ENCODE measurements at places on chromosomes 16 and 17. TPM values are rescaled to one million over a fixed set of nuclear protein-coding genes. Genes with fewer than 3 reads are reported as not detected.

DNA sequence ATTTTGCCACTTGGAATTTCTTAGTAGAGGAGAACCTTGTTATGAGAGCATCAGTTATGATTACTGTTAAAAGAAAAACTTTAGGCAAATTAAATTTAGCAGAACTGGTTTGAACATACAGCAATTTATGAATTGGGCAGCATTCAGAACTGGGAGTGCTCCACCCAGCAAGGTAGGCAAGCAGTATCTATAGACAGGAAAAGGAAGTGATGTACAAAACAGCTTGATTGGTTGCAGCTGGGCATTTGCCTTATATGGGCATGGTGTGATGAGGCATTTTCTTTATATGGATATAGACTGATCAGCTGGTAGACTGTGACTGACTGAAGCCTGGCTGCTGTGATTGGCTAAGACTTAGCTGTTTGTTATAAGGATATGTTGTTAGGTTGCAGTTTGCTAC lies 17.6 kb upstream of the CYLD start:
- no peaks in the 10 kb centered on the region for H3K4me1 ChIP-seq
- no peak for DNase-seq
- no peaks in the 10 kb centered on the region for H3K36me3 ChIP-seq
- H3K4me3 ChIP-seq, result no peak overlapping the region
- no peaks in the 10 kb centered on the region for H3K27me3 ChIP-seq

GRCh38 chr16:67169642-67170167 lies 633 bp upstream of the NOL3 start:
- no peaks in the 10 kb centered on the region for H3K27me3 ChIP-seq
- no peaks in the 10 kb centered on the region for H3K36me3 ChIP-seq
- peak overlapping the region; percentile 95 for H3K27ac ChIP-seq
- H3K4me1 ChIP-seq, result peaks cover 5% of the 10 kb centered on the region
- no peak for DNase-seq

- no peaks in the 10 kb centered on the region for H3K27me3 ChIP-seq
- H3K4me3 ChIP-seq, result no peak overlapping the region
These were observed 53.0 kb downstream of the RPA1 start for GRCh38 chr17:1882836-1883235.

The SULT1A2 gene
- total RNA-seq, result 1.6 TPM

DNA sequence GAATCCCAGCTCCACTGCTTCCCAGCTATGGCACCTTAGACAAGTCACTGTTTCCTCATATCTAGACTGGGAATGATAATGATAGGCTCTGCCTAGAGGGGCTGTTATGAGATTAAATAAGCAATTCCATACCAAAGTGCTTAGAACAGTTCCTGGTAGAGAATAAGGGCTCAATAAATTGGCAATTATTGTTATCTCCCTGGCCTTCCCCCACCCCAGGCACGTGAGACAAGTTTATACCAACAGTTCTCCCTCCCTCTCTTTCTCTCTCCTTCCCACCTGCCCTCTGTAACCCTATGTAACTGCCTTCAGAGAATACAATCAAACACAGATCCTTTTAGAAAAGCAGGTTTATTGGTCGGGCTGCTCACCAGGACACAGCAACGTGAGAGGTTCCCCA lies 13.9 kb upstream of the STAT3 start:
- no peak for DNase-seq
- H3K27ac ChIP-seq, result peak overlapping the region; percentile 69
- no peaks in the 10 kb centered on the region for H3K36me3 ChIP-seq
- H3K4me1 ChIP-seq, result peaks cover 5% of the 10 kb centered on the region
- no peak overlapping the region for H3K4me3 ChIP-seq

The RPGRIP1L gene
- 7.5 TPM for total RNA-seq

- no peaks in the 10 kb centered on the region for H3K4me1 ChIP-seq
- no peak overlapping the region for H3K4me3 ChIP-seq
- no peaks in the 10 kb centered on the region for H3K36me3 ChIP-seq
- no peak overlapping the region for H3K27ac ChIP-seq
These were observed 6.8 kb upstream of the NXN start for GRCh38 chr17:986322-986929.

GRCh38 chr17:59764292-59764741 lies 56.9 kb downstream of the VMP1 start:
- no peaks in the 10 kb centered on the region for H3K4me1 ChIP-seq
- no peaks in the 10 kb centered on the region for H3K27me3 ChIP-seq
- no peak overlapping the region for H3K4me3 ChIP-seq
- no peak for DNase-seq

DNA sequence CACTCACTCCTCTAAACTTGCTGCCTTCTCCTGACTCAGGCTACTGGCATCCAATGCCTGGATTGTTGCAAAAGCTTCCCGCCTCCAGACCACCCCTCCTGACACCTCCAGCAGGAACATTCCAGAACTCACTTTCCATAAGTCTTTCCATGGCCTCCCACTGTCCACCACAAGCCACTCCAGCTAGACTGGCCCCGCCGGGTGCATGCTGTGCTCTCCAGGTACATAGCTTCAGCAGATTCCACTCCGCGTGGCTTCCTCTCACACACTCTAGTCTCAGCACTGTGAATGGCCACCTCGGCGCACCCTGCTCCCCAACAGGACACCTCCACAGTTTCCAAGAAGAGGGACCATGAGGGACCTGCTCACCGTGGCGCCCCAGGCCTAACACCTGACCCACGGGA lies 25.9 kb upstream of the FAAP100 start:
- no peaks in the 10 kb centered on the region for H3K36me3 ChIP-seq
- no peaks in the 10 kb centered on the region for H3K4me1 ChIP-seq
- H3K4me3 ChIP-seq, result no peak overlapping the region
- H3K27ac ChIP-seq, result no peak overlapping the region
- no peaks in the 10 kb centered on the region for H3K27me3 ChIP-seq
- no peak for DNase-seq

The MT4 gene
- not detected for total RNA-seq

DNA sequence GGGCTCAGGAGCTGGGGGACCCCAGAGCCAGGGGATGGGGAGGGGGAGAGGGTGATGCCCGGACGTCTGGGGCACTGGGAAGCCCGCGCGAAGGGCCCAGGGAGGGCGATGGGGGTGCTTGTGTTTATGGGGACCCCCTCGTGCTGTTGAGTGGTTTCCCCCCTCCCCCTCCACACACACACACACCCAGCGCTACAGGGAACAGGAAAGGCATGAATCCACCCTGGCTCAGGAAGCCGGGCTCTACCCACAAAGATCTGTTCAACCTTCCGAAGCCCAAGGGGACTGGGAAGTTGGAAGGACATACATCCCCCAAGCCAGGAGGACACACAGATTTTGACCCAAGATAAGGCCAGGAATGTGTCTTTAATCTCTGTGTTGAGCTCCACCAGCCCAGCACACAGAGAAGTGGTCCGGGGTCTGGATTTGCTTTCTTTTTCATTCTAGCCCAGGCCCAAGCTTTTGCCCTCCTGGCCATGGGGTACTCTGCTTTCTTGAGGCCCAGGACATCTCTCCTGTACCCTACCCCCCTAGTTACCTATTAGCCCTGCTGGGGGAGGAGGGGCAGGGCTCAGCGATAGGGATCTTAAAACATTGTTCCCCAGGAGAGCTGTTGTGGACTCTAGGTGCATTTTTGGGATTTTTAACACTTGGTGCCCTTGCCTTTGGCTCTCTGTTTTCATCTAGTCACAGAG lies 1.2 kb downstream of the UBALD2 start:
- H3K36me3 ChIP-seq, result no peaks in the 10 kb centered on the region
- peaks cover 24% of the 10 kb centered on the region for H3K4me1 ChIP-seq
- no peaks in the 10 kb centered on the region for H3K27me3 ChIP-seq

DNA sequence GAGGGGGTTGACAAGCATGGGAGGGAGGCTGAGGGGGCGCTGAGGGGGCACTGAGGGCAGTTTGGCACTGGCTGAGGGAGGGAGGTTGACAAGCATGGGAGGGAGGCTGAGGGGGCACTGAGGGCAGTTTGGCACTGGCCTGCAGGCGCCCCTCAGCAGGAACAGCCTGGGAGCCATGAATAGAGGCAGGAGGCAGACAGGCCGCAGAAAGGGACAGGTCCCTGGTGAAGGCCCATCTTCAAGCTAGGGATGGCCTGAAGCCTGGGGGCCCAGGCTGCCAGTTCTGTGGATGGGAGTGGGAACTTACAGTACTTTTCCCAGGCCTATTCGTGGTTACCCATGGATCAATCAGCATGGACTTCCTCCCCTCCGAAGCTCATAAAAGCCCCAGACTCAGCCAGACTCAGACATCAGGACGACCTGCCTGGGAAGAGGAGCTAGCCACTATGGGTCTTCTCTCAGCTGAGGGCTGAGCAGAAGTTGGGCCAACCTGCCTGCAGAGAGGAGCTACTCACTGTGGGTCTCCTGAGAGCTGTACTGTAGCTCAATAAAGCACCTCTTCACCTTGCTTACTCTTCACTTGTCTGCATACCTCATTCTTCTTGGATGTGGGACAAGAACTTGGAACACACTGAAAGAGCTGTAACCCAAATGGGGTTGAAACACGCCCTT lies 72.8 kb upstream of the BRD7 start:
- H3K27me3 ChIP-seq, result no peaks in the 10 kb centered on the region
- H3K4me1 ChIP-seq, result no peaks in the 10 kb centered on the region
- H3K27ac ChIP-seq, result no peak overlapping the region

The TSNAXIP1 gene
- 1.1 TPM for total RNA-seq

The NPIPB9 gene
- 12.3 TPM for total RNA-seq

The SYT17 gene
- total RNA-seq, result 1.9 TPM

The NOD2 gene
- total RNA-seq, result 3.8 TPM

DNA sequence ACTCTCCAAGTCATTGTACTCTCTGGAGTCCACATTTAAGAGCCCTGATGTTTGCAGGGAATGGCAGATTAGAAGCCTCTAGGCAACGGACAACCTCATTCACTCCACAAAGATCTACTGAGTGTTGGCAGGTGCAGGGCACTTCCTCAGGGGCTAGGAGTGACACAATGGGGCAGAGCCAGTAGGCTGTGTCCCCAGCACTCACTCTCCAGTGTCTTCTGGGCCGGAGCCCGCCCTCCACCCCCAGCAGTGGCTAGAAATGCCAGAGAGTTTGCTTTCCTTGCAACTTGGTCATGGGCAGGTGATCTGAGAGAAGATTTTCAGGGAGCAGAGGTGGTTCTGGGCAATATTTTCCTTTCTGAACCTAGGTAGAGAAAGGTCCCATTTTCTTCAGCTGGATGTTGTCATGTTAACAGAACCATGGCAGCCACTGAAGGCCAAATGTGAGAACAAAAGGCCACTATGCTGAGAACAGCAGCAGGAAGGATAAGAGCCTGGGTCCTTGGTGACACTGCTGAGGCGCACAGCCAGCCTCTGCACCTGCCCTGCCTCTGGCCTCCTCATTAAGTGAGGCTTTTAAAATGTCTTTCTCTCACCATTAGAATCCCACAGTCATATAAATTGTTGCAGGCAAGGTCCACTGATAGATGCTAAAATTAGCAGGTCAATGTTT lies 96.2 kb downstream of the USP31 start:
- H3K4me3 ChIP-seq, result no peak overlapping the region
- no peaks in the 10 kb centered on the region for H3K4me1 ChIP-seq
- no peak for DNase-seq
- peaks cover 26% of the 10 kb centered on the region for H3K27me3 ChIP-seq
- H3K27ac ChIP-seq, result no peak overlapping the region
